ENCODE measurements at places on chromosomes 6 and 20.

- no peak for DNase-seq
Observed at GRCh38 chr6:35728683-35729678, 7.9 kb upstream of the ARMC12 start.

GRCh38 chr6:53854843-53855567 lies 60.2 kb downstream of the LRRC1 start:
- DNase-seq: no peak

- no peak for DNase-seq
Observed at GRCh38 chr20:5172167-5172601, 45.4 kb downstream of the CDS2 start.

DNA sequence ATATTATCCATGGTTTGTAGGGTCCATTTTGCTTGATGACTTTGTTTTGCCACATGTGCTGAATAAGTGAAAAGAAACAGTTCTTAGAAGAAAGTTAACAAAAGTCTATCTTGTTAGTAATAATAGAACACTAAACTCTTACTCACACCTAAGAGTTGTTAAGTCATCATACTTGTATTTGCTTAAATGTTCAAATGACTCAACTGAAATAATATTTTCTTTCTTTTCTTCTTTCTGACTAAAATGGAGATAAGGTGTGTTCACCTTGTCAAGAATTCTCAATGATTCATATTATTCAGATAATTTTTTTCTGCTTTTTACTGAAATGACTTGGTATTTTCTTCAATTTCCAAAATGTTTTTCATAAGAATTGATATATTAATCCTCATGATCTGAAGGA lies 327.2 kb downstream of the HTR1B start:
- no peak for DNase-seq

DNA sequence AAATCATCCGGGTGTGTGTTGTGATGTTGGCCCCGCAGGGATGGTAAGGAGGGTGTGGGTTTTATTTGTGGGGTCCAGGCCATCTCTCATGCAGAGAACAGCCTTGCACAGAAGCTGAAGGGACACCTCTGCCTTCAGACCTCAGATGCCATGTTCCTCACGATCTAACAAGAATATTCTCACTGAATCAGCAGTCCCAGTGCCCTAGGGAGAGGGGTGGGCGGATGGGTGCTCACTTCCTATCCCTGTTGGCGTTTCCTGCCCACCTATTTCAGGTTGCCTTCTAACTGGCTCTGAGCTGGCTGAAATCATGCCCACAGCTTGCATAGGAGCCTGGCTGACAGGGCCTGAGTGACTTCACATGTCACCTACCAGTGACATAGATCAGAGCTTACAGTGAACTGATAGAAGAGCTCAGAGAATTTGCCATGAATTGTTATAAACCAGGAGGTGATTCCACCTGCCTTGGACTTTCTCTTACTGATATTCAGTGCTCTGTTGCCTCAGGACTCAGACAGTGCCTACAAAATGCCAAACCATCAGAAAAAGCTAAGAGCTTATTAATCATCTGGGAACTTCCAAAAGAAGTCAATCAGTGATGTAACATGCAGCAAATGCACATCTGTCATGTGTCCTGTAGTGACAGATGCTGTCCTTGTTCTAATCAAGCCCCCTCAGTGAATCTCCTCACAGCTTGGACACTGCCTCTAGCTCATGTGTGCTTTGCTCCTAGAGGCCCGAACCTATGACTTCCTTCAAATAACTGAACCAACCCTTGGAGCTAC lies 285.8 kb upstream of the PRND start:
- DNase-seq: no peak

- DNase-seq: no peak
Observed at GRCh38 chr20:41534170-41534569, 84.0 kb downstream of the CHD6 start.

DNA sequence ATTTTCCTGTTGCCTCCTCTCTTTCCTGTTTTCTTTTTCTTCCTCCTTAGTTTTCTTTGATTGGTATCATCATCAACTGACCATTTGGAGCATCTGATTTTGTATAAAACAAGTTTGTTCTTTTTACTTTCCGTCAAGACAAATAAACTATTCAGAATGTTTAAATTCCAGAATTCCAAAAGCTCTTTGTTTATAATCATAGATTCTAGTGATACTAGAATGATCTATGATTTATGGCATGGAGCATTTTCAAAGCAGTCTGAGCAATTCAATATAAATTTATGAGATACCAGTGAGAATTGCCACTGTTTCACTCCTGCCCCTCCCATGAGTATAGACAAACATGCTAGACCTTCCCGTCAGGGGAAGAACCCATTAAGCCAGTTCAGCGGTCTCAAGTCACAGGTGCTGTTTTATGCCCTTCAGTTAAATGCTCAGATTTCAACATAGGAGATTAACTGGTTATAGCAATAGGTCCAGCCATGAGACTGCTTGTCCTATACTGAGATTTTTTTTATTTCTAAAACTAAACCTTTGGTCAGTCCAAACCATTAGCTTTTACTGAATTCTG lies 60.7 kb downstream of the GRIK2 start:
- DNase-seq: no peak

- no peak for DNase-seq
Observed at GRCh38 chr6:35191889-35192288, 21.9 kb upstream of the SCUBE3 start.

DNA sequence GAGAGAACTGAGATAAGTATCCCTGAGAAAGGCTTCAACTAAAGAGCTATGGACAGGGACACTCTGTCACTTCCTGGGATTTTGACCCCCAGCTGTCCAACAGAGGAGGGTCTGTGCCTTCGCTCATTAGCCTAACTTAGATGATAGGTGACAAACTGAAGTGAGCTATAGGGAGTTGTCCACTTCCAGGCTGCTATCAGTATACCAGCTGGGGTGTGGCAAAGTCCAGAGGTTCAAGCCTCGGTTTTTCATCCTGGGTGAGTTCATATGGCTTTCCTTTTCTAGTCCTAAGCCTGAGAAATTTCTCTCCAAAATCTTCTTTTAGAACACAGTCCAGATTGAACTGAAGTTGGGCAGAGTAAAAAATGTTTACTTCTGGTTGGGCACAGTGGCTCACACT lies 5.9 kb upstream of the PAQR8 start:
- no peak for DNase-seq

Measured in stimulated activated CD8-positive, alpha-beta memory T cell treated with anti-CD3 and anti-CD28 coated beads, Interleukin-12 subunit alpha, Interleukin-12 subunit beta, amount 100 ng/mL, for 1 hour (primary cell).